Astrocyte of the spinal cord (primary cell): ENCODE measurements at places on chromosomes 5 and 9.

DNA sequence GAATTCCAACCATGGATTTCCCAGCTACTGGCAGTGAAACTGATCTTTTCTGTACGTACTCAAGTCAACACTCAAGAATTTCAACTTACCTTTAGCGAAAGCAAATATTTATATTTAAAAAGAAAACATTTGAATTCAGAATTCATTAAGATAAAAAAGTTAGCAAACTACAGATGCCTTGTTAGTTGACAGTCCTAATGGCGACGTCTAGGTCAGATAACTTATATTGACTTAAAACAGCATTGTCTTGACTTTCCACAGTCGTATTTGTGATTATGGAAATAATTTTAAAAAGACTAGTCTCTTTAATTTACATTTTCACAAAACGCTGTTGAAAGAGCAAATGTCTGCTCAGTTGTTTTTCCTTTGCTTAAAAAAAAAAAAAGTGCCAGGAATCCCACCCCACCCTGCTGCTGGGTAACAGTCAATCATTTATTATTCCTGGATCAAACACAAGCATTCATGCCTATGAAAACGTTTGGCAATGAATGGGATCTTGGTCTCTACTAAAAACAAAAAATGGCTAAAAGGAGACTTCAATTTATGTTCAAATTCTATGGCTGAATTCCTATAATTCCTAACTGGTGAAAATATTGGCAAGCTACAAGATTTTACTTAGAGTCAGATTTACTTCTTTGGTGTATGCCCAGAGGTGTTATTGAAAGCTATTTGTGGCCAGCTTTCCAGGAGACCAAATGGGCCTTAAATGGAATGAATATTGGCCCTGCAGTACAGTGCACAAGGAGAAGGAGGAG is 22.0 kb downstream of the OR2S2 start:
- DNase-seq, result peak; percentile 88

DNA sequence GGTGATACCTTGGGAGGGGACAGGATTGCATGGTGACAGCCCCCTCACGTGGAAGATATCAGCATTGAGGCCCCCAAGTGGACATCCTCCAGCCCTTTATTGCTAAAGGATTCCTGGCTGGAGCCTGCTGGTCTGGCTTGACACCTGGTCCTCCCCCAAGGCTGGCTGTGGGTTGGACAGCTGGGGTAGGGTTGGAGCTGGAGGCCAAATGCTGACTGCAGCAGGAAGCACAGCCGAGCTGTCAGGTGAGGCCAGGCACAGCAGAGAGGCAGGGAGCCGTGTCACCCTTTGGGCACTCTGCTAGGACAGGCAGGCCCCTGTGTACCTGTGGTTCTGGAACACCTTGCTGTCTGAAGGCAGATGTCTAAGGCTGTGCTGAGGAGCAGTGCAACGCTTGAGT is 2.2 kb downstream of the CACFD1 start:
- no peak for DNase-seq

- no peak for DNase-seq
These were observed 630.5 kb downstream of the ACTL7B start for GRCh38 chr9:108225149-108225800.

DNA sequence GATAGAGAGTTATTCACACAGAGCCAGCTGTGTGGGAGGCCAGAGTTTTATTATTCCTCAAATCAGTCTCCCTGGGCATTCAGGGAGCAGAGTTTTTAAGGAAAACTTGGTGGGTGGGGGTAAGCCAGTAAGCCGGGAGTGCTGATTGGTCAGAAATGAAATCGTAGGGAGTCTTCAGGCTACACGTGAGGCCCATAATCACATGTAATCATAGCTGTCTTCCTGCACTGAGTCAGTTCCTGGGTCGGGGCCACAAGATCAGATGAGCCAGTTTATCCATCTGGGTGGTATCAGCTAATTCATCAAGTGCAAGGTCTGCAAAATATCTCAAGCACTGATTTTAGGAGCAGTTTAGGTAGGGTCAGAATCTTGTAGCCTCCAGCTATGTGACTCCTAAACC is 10.8 kb upstream of the TTC39B start:
- DNase-seq, result no peak

DNA sequence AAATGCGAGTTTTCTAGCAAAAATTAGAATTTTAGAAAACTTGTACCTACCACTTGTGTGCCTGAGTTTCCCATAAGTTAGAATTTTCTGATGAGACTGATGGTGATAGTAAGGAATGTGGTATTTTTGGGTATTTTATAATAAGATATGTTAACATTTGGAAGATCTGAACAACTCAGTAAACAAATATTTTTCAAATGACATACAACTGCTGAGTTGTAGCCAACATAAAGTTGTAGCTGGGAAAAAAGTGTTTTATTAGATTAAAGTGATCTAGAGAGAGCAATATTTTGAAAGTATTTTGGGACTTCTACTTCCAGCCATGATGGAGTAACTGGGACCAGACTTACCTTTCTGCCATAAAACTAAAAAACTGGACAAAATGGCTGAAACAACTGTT is 37.9 kb downstream of the GEMIN5 start:
- DNase-seq, result no peak

- no peak for DNase-seq
These were observed 70.5 kb downstream of the IL31RA start for GRCh38 chr5:55921617-55922016.

GRCh38 chr9:94639999-94640376 is 670 bp upstream of the FBP1 start:
- DNase-seq, result no peak

- DNase-seq, result no peak
These were observed 4.5 kb downstream of the MAPK9 start for GRCh38 chr5:180287404-180287803.

DNA sequence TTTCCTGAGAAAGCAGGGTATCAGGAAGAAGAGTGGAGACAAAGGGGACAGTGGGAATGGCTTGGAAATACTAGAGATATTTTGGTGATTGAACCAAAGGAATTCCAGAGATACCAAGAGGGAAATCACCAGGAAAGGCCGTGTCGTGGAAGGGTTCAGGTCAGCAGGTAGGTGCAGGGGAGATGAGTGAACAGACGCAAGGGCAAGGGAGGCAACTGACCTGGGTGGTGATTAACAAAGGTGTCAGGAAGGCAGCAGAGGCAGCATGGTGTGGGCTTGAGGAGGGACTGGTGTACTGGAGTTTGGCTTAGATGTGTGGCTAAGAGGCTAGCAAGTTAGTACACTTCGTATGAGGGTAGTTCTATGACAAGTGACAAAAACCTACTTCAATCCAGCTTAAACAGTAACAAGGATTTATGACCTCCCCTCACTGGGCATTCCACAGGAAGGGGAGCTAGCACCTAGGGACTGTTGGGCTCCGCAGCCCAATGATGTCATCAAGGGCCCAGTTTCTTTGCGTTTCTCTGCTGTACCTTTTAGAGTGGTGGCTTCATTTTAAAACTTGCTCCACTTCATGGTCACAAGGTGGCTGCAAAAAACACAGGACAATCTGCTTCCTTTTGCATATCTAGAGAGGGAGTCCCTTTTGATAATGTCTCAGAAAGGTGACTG is 37.0 kb downstream of the INIP start:
- no peak for DNase-seq

DNA sequence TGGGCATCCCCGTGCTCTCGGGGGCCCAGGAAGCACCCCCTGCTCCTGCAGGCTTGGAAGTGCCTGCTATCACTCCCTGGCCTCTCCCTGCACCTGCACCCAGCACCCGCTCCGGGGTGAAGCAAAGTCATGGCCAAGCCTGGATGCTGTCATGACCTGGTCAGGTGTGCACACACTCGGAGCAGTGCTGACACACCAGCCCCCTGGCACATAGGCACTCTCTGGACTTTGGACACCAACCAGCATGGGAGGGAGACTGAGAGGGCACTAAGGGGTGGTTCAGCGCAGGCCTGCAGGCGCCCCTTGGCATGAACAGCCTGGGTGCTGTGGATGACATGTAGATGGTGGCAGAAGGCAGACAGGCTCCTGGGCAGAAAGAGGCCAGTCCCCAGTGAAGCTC is 158.6 kb downstream of the GHR start:
- no peak for DNase-seq

DNA sequence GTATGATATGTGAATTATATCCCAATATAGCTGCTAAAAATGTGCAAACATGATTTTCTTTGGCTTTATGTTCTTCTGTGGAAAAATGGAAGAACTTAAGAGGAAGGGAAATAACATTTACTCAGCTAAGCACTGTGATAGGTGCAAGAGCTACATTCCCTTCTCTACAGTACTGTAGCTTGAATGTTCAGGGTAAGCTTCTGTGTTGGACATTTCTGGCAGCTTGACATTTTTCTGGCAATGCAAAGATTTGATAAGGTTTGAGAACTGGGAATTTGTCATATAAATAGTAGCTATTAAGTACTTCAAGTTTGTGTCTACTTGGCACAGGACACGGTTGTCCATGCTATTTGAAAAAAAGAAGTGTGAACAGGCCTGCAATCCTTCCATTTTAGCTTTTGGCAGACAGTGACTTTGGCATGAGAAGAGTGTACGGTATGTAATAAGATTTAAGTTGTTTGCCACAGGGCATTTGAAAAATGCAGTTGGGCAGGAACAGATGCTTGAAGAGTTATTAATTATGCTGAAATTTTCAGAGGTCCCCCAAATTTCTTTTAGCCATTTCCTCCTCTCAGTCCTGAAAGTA is 77.6 kb downstream of the KIF4B start:
- DNase-seq, result no peak

GRCh38 chr5:63916786-63917185 is 45.5 kb downstream of the HTR1A start:
- peak; percentile 24 for DNase-seq

- no peak for DNase-seq
These were observed 141.2 kb upstream of the SLC28A3 start for GRCh38 chr9:84481636-84482218.

GRCh38 chr5:133868946-133869518 is 99.4 kb downstream of the C5orf15 start:
- peak; percentile 78 for DNase-seq

DNA sequence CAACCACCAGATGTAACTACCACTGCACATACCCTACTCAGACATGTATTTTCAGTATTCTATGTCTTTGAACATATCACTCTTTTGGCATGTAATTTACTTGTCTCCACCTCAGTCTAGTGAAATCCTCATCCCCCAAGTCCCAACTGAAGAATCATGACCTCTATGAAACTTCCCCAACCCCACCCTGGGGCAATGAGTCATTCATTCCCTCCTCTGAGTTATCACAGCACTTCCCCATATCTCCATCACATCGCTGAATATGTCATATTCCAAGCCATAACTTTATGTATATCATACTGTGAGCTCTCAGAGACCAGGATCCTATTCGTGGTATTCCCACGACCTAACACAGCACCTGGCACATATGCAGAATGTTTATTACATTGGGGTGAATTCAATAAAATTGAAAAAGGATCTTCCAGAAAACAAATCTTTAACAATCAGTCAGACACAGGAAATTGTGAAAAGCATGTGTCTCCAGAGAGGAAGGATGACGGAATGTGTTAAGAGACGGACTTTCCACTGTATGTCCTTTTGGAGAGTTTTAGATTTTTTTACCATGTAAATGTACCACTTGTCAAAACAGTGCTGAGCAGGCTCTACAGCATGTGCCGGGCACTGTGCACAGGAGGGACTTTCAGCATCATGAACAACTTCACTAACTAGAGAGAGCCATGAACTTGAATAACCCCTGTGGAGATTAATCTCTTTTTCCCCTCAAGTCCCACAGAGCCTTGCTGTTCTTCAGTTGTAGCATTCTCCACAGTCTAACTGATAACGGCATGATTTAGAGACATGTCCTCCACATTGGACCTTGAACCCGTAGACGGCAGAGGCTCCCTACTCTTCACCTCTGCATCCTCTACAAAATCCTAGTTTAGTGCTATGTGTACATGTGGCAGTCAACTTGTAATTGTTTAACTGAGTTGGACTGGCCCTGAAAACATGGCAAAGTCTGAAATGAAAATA is 213.5 kb downstream of the GLIS3 start:
- DNase-seq, result no peak

- no peak for DNase-seq
These were observed 7.0 kb upstream of the FBXO4 start for GRCh38 chr5:41918105-41918504.

GRCh38 chr5:14584848-14585247 is 3.3 kb downstream of the OTULINL start:
- DNase-seq, result no peak

DNA sequence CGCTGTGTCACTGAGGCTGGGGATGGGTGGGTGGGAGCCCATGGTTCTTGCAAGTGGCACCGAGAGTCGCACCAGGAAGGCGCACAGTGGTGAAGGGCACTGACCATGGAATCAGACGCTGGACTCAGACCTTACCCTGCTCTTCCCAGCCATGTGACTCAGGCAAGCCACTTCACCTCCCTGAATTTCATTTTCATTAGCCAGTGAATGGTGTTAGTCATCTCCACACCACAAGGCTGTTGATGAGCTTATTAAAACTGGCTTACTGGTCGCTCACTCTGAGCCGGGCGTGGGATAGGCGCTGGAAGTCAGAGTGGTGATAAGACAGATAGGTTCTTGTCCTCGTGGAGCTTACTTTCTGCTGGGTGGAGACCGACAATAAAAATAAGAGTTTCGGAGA is 25.1 kb downstream of the FGF18 start:
- DNase-seq, result peak; percentile 40

DNA sequence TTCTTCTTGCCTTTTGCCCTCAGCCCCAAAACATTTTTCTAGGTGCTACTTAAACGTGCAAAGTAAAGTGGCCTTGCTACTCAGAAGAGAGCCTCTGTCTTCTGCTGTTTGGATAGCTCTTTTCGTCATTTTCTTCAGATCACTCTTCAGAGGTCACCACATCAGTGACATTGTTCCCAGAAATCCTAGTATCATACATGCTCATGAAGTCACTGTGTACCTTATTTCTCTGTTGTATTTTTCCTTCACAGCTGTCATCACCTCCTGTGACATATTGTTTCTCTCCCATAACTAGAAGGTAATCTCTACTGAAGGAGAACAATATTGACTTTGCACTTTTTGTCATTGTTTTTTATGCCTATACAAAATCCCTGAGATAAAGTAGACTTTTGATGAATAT is 237.0 kb upstream of the CDH18 start:
- no peak for DNase-seq

DNA sequence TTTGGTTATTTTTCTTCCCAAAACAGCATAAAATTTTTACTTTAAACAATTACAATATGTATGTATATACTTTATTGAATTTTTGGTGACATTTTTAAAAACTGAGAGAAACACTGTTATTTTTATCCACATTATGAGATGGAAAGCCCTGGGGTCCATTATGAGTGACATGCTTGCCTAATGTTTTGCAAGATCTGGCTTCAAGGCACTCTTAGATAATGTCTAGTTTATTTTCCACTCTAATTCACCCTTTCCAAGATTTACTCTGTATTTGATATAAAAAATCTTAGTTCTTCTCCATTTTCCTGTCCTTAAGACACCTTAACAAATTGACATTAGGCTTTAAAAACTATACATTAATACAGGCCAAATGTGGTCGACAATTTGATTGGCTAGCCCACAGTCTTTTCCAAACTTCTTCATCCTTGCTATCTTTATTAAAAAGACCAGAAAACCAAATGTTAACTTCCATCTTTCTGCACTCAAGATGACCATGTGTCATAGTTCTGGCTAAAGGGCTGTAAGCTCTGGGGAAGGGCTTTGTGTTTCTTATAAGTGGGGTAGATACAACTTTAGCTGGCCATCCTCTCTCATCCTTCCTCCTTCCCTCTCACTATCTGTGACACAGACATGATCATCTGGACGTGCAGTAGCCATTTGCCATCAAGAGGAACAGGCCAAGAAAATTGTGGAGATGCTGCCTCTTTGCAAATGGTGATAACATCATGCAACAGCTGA is 561.1 kb downstream of the PDE4D start:
- DNase-seq, result no peak
